ENCODE measurements at places on chromosomes 3 and 15.

GRCh38 chr3:42419563-42419962 lies 9.2 kb upstream of the LYZL4 start:
- no peak for DNase-seq

- DNase-seq: peak; percentile 54
These were observed 117.4 kb upstream of the ZBED2 start for GRCh38 chr3:111712294-111713167.

DNA sequence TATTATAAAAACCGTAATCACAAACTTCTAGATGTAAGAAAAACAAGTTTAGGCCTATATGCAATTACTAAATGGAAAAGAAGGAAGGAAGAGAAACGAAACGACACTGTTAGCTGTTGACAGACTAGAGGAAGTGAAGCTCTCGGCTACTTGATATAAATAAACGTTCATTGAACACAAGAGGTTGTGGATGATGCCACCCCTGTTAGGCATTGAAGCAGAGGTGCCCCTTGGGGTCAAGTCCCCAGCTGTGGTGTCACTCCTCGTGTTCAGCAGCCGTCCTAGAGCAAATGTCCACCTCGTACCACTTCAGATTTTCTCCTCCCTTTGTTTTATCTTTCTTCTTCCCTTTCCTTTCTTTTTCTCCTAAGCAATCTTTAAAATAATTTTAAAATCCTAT lies 146.5 kb upstream of the UBE2E1 start:
- no peak for DNase-seq

GRCh38 chr15:75178171-75178937 lies 23.3 kb upstream of the C15orf39 start:
- DNase-seq: no peak

Data from stimulated activated CD8-positive, alpha-beta memory T cell treated with anti-CD3 and anti-CD28 coated beads, Interleukin-15, amount 100 ng/mL, for 48 hours (primary cell).